ENCODE measurements at places on chromosomes 7 and 10.

GRCh38 chr10:110044681-110045080, 36.9 kb downstream of the ADD3 start:
- DNase-seq: no peak

- DNase-seq: no peak
Observed at GRCh38 chr10:69818676-69819239, 17.1 kb downstream of the COL13A1 start.

DNA sequence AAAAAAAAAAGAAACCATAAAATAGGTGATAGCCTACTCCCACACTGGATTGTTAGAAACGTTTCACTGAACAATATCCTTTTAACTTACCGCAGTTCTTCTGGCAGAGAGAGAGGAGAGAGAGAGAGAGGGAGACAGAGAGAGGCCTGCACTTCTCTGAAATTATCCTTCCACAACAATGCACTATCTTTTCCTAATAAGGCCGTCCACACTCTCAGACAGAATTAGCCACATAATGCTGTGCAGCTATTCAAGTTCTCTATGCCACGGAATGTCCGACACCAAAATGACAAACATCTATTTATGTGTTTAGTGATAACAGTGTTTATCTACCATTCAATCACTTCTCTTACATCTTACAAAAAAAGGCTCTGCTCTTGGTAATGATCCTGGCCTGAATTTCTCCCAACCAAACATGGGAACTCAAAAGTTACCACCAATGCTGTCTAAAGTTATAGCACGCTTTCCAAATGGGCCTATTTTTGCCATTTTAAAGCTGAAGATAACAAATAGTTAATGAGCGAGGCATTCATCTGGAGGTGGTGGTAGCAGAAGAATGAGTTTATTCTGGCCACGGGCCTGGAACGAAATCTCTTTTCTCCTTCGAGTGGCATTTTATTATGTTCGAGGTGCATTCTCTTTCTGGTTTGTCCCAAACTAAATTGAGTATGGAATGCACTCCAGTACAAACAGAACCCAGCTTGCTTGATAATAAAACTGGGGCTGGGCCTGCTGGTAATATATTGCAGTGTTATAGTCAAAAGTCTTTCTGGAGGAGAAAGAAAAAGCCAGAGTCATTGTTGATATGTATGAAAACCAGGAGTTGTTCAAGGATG, 160.2 kb upstream of the SVIL start:
- DNase-seq: no peak

DNA sequence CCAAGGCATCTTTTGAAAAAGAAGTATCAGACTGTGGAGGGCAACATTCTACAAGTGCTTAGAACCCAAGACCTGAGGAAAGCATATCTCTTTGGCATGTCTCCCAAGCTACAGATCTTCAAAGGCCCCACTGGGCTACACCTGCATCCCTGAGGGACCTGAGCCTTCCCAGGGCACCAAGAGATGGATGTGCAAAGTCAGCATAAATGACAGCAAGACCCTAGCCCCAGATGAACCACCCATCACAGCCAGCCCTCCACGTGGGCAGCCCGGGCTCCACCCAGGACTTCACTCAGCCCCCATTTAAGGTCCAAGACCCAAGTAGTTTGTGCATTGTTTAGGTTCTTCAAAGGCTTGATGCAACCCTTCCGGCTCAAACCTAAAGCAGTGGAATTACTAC, 123.5 kb downstream of the SFMBT2 start:
- no peak for DNase-seq

- DNase-seq: no peak
Observed at GRCh38 chr10:8050556-8051108, 3.9 kb upstream of the GATA3 start.

GRCh38 chr10:76415554-76415953, 984.1 kb downstream of the LRMDA start:
- DNase-seq: no peak

GRCh38 chr7:142442396-142442795, 184.5 kb upstream of the PRSS58 start:
- no peak for DNase-seq

- no peak for DNase-seq
Observed at GRCh38 chr7:139153832-139154231, 44.3 kb upstream of the ZC3HAV1 start.

- DNase-seq: no peak
Observed at GRCh38 chr7:127375631-127376030, 16.9 kb downstream of the ZNF800 start.

DNA sequence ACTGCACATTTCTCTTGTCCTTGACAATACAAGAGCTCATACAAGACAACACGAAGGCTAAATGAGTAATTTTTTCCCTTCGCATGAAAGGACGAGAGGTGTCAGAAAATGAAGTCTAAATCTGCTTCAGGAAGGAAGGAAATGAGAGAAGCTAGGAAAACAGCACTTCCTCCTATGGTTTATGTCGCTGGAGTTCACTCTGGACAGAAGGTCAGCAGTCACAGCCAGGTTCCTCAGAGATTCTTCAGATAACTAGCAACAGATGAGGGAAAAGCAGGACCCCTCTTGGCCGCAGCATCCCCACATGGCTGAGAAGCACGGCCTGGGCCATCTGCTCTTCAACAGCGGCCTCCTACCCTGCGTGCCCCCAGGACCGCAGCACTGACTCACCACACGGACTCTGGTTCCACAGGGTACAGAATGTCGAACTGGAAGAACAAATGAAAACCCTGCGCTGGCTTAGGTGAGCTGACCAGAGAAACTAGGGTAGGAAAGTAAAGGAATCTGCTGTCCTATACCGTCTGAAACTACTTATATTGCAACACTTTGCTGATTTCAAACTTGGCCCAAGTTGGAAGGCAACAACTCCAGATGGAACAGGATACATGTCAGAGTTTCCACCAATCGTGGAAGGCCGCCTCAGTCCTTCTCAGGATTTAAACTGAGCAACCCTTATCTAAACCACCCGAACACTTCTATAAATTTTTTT, 26.3 kb downstream of the DNMBP start:
- no peak for DNase-seq
